T-helper 1 cell (primary cell): ENCODE measurements at places on chromosomes 7 and 10.

- no peak for DNase-seq
Observed at GRCh38 chr7:4468320-4469102, 213.6 kb upstream of the FOXK1 start.

DNA sequence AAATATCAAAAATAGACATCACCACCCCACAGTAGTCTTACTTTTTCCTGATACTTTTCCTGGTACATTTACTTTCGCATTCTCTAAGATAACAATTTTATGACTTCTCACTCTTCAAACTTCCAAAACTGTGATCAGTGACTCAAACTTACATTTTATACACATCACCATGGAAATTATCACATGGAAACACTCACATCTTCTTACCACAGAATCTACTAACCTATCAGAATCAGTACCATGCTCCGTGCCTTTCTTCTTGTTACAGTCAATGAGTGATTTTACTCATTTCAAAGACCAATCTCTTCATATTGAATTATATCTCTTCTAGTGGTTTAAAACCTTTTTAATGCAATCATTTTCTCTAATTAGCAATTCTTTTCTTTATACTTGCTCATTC lies 120.3 kb downstream of the PTEN start:
- DNase-seq, result no peak

GRCh38 chr10:2791774-2792443 lies 275.4 kb upstream of the PFKP start:
- DNase-seq, result no peak

- no peak for DNase-seq
Observed at GRCh38 chr7:146652176-146652575, 535.6 kb downstream of the CNTNAP2 start.

DNA sequence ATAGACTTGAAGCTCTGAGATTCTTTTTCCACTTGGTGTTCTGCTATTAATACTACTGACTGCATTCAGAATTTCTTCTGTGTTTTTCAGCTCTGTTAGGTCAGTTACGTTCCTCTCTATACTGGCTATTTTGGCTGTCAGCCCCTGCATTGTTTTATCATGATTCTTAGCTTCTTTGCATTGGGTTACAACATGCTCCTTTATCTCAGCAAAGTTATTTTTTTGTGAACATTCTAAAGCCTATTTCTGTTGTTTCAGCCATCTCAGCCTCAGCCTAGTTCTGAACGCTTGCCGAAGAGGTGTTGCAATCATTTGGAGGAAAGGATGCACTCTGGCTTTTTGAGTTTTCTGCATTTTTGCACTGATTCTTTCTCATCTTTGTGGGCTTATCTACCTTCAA lies 201.5 kb upstream of the GNAI1 start:
- no peak for DNase-seq

DNA sequence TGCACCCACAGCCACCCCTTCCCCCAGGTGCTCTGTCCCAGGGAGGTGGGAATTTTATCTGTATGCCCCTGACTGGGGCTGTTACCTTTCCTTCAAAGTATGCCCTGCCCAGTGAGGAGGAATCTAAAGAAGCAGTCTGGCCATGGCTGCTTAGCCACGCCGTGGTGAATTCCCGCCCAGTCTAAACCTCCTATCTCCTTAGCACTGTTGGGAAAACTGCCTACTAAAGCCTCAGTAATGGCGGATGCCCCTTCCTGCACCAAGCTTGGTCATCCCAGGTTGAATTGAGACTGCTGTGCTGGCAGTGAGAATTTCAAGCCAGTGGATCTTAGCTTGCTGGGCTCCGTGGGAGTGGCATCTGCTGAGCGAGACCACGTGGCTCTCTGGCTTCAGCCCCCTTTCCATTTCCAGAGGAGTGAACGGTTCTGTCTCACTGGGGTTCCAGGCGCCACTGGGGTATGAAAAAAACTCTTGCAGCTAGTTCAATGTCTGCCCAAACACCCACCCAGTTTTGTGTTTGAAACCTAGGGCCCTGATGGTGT lies 87.2 kb downstream of the ABCC2 start:
- DNase-seq, result no peak

- no peak for DNase-seq
Observed at GRCh38 chr7:102140952-102141370, 145.7 kb upstream of the SH2B2 start.

DNA sequence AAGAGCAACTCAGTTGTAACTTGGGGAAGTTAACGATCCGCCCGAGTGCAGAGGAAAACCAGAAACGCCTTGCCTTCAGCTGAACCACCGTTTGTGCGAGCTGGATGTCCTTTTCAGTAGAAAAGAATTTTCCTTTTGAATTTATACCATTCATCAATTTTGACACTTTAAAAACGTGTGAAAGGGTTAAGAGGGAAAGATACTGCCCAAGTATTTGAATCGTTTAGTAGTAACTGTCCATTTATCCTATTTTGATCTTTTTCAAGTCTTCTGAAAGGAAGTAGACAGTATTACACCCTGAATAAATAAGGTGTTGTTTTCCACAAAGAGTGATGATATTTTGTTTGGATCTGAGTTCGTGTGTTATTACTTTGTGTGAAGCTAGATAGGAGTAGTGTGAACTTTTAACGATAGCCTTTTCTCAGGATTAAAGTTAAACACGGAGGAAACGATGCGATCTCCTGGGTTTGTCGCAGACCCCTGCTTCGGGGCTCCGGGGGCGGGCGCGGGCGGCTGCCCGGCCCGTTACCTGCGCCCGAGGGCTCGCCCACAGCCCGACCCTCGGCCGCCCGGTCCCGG lies 830 bp upstream of the BMI1 start:
- no peak for DNase-seq

- no peak for DNase-seq
Observed at GRCh38 chr7:137203351-137203750, 140.2 kb downstream of the PTN start.

DNA sequence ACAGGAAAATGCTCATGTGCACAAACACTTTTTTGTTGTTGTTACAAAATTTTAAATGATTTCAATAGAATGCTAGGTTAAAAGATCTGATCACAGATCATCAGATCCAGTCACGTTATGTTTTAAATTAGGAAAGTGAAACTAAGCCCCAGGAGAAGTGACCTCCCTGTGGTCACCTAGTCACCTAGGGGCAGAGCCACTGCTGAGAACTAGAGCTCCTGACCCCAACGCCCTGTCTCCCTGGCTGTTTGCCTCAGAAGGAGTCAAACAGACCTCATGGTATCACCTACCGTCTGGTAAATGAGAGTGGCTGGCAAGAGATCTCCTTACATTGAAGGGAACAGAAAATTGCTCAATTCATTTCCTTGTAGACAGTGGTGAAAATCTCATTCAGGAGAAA lies 447.3 kb downstream of the ADRA2A start:
- no peak for DNase-seq

DNA sequence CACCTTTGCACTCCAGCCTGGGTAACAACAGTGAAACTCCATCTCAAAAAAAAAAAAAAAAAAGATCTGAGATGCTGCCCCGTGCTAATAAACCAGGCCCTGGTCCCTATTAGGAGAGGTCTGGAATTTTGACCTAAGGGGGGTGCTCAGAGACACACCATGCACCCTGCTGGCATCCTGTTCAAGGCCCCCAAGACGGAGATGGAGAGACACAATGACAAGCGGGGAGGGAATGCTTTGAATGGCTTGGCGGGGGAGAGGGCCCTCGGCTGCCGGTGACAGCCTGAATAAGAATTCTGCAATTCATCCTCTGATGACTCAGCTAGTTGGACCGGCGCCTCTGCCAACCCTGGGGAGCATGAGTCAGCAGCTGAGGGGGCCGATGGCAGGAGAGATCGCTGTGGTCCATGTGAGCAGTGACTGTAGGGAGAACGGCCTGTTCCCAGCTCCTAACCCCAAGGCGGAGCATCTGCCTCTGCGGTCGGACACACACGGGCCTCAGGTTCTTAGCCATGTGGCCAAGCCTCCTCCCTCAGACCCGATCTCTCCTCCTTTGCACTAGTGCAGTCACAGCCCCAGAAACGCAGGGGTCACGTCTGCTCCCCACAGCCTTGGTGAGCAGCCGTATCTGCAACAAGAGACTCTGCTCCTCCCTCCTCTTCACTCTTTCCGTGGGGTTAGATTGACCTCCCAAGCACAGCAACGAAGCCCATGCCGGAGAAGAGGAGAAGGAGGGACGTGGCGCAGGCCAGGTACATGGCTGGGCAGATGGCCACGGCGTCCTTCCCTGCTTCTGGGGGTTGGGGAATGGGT lies 14.9 kb downstream of the TRIM56 start:
- DNase-seq, result no peak

DNA sequence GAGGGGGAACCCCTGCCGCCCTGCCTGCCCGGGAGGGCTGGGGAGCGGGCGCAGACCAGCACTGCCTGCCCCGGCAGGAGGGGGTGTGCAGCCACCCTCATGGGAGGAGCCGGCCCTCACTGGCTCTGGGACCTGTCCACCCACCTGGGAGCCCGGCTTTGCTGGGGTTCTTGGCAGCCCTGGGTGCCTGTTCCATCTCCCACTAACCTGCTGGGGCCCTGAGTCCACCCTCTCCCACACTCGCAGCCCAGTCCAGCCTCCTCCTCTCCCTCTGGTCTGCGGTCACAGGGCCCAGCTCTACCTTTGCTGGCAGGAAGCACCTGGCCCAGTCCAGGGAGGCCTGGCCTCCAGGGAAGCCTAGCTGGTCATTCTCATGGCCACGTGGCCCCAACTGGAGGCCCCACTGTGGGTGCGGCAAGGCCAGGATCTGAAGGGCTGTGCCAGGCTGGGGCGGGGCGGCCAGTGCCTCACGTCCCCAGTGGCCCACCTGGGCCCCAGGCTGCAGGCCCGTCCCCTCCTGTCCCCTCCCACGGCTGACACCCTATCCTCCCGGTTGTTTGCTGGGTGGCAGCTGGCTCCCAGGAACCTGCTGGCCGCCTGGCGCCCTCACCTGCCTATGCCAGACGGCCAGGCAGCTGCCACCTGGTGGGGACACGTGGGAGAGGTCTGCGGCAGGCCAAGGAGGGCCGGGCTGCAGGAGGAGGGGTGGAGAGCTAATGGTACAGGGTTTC lies at the start of gene TMEM184A:
Gene TMEM184A, minus strand, starts transcription at position 393 of the 731 bp plus-strand sequence. CDS start 721 bp downstream, outside the sequence.
- DNase-seq, result no peak

DNA sequence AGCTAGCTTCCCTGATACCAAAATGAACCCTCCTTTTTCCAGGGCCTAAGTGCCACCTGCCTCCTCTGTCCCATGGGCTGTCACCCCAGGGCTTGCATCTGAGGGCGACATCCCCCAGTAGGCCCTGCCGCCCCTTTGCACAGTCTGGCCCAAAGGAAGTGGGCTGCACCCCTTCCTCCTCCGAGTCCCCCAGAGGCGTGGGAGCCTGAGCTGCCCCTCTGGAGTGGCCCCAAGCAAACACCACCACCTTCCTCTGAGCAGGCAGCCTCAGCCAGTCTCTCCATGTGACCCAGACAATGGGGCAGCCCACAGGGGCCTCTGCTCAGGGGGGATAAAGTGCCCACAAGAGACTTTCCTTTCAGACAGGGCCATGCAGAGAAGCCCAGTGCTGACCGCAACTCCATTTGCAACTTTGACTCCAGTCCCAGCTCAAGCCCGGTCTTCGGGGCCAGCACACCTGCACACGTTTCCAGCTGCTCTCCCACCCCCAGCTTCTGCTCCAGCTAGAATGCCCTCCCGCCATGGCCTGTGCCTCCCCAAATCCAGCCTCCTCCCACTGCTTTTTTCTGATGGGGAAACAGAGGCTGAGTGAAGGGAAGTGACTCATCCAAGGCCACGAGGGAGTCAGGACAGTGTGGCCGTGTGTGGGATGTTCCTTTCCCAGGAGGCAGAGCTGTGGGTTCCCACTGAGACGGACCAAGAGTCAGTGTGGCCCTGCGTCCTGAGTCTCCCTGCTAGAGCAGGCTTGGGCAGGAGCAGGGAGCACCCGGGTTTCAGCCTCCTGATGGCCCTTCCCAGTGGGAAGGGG lies 111.9 kb downstream of the ZMIZ1 start:
- DNase-seq, result no peak

- no peak for DNase-seq
Observed at GRCh38 chr7:29443552-29443951, 120.1 kb upstream of the PRR15 start.

GRCh38 chr10:125259651-125260050 lies 99.3 kb upstream of the CTBP2 start:
- DNase-seq, result no peak

DNA sequence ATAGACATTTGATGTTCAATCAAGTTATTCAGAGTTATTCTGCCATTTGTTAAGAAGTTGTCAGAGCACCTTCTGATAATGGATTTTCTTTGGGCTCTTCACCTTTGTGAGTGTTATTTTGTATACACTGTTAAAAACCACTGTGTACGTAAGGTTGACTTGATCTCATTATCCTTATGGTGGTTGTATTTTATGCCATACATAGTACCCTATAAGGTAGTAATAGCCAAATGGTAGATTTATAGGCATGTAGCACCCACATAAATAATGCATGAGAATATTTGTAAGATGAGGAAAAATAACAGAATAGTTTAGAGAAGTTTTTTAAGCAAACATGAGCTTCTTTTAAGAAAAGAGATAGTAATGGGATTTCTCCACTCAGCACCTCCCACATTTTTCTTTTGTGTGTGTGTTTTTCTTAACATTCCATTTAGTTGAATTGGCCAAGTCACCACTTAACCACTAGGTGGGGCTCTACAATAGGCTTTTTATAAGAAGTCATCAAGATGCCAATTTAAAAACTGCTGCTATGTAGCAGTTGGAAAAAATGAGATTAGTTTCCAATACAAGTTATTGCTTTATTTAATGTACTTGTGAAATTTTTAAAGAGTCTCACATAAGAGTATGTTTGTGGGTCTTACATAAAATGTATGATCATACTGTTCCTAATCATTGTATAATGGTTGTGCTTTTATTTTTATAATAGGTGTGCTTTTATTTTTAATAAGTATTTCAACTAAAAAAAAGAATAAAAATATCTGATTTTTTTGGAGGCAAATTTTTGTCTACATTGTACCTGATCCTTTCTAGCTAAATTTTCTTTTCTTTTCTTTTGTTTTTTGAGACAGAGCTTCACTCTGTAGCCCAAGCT lies 41.1 kb upstream of the STMP1 start:
- peak; percentile 4 for DNase-seq

GRCh38 chr10:117653170-117653515 lies 110.6 kb downstream of the EMX2 start:
- DNase-seq, result peak; percentile 91

GRCh38 chr10:124691002-124691401 lies 53.2 kb downstream of the FAM53B start:
- DNase-seq, result no peak

GRCh38 chr10:17216901-17217395 lies 11.1 kb upstream of the VIM start:
- DNase-seq, result no peak
